Stimulated activated CD8-positive, alpha-beta memory T cell treated with anti-CD3 and anti-CD28 coated beads, Interleukin-2, amount 100 ng/mL, for 1 hour (primary cell): ENCODE measurements at places on chromosomes 5 and 9.

- no peak for DNase-seq
These were observed 36.0 kb downstream of the POC5 start for GRCh38 chr5:75681125-75681830.

GRCh38 chr5:143447983-143448382 is 44.5 kb upstream of the NR3C1 start:
- no peak for DNase-seq

- no peak for DNase-seq
These were observed 137.5 kb downstream of the C5orf15 start for GRCh38 chr5:133830911-133831310.

DNA sequence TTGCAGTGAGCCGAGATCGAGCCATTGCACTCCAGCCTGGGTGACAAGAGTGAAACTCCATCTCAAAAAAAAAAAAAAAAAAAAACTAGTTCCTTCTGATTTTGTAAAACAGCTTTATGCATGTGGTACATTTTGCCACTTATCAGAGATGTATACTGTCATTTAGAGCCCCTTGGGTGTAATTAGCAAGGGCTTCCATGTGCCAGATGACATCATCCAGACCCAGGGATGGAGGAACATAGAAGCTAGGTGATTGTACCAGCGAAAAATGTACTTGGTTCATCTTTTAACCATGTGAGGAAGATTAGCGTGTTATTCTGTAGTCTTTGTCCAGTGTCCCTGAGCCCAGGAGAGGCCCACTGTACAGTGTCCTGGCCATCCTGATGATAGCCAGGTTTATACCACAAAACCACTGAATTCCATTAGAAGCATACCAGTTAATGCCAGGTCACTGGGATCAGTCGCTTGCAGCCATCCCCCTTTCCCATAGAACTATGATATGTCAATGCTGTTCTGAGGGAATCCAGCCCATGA is 239.3 kb upstream of the SGCD start:
- no peak for DNase-seq

GRCh38 chr5:58851571-58851970 is 268.7 kb downstream of the RAB3C start:
- DNase-seq = no peak

DNA sequence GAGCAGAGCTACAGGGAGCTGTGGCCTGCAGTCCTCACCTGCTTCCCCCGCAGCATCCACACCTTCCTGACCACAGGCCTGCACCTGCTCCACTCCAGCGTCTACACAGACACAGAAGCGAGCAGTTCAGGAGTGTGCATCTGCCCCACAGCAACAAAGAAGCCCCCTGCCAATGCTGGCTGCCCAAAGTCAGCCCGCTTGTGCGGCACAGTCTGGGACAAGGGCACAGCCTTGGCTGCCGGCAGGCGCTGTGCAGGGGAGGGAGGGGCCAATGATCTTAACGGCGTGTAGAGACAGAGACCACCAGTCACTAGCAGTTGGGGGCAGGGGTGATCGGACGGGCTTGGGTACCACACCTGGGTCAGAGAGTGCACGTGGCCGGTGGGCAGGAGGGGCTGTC is 6.6 kb downstream of the BRD9 start:
- DNase-seq = no peak
